ENCODE measurements at places on chromosomes 7 and 10. TPM values are rescaled to one million over a fixed set of nuclear protein-coding genes. Genes with fewer than 3 reads are reported as not detected.

Gene GNGT1
- not detected for total RNA-seq

Gene CRHR2
- 0.60 TPM for total RNA-seq

Gene SNX13
- total RNA-seq, result 25.8 TPM

Gene STEAP2
- total RNA-seq, result 10.7 TPM

Gene LLCFC1
- total RNA-seq, result not detected

Gene ITGB8
- total RNA-seq, result 10.3 TPM

Gene ZCCHC24
- 1.6 TPM for total RNA-seq

Gene MAPK8
- total RNA-seq, result 102 TPM

Gene CXCL12
- total RNA-seq, result 6.3 TPM

Measured in motor neuron (in vitro differentiated cells).